Pons (tissue), 1 donor: ENCODE measurements at places on chromosomes 13 and 19.

- peak; percentile 88 for DNase-seq
Measured at GRCh38 chr19:53192771-53193534, at the start of gene ZNF665. Gene ZNF665 (minus strand): TSS chr19:53193358. CDS start chr19:53182898, 10,460 bp downstream.

- DNase-seq, result no peak
Measured at GRCh38 chr13:99005609-99006008, 27.7 kb upstream of the DOCK9 start.

DNA sequence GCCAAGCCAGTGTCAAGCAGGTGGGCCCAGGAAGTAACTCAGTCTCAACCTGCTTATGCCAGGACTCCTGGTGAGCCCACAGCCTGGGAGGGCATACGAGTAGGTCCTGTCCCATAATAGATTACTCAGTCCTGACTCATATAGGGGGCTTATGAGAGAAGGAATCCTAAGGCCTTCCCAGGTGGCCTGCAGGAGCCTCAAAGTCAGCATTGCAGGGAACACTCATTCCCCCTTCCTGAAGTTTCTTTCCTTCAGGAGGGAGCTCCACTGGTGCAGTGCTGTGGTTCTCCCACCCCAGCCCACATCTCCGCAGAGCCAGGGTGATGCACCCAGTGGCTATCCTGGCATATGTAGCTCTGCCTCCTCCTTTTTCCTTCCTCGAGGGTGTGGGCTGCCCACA is 137.3 kb downstream of the ZIC5 start:
- no peak for DNase-seq

DNA sequence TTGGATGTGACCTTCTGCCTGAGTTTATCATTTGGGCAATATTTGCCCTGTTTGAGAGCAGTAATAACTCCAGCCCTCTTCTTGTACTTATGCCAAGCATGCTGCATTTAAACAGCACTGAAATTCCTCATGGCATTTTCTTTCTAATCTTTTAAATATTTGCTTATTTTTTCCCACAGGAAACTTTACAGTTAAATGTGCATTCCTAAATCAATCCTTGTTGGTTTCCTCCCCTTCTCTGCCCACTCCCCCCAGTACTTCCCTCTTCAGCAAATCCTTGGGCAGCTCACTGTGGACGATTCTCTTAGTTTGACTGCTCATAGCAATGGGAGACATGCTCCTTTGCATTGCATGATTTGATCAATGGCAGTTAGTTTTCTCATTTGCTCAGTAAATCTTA is 68.7 kb downstream of the RAP2A start:
- no peak for DNase-seq

DNA sequence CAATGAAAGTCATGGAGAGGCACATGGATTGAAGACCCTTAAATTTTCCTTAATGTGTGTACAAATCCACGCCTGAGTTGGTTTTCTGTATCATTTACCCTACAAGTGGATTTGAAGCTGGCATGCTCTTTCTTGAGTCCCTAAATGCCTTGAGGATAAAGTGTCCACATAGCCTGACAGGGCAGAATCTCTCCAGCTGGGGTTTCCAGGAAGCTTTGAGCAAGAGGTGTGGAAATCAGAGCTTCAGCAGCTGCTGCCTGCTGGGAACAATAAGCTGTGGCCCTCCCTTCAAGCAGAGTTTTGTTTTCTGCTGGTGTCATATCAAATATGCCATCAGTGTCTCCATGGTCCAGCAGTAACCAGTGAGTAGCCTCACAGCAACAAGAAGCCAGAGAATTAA is 120.3 kb upstream of the SERTM1 start:
- no peak for DNase-seq

DNA sequence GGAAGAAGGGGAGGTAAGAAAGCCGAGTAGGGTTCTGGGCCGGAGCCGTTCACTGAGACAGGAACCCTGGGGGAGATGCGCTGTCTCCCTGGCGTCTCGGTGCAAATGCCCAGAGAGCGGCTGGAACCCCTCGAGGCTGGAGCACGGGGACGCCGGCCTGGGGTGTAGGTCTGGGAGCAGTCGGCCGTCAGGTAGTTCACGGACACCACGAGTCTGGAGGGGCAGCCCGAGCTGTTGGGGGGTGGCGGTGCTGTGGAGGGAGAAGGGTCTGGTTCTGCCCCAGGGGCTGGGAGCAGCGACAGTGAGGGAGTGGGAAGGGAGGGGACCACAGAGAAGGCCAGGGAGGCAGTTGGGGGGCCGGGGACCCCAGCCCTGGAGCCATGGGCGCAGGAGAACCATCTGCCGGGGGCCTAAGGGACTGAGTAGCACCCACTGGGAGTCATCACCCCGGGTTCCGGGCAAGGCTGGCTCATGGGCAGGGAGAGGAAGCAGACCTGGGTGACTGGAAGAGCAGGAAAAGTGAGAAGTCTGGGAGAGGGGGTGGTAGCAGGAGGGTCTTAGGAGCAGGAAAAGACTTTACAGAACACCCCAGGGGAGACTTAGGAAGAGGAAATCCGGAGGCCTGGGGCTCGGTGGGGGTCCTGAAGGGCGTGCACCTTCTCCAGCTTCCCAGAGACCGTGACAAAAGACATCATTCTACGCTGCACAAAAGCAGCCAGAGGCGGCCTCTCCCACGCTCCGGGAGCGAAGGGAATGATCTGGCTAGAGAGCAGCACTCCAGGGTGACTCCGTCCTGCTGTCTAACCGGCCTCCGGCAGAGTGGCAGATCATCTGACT is 173.1 kb upstream of the SOX1 start:
- no peak for DNase-seq

GRCh38 chr19:12970070-12970820 is 869 bp downstream of the DAND5 start:
- DNase-seq, result no peak

- no peak for DNase-seq
Measured at GRCh38 chr19:18489627-18490184, 32.2 kb downstream of the ELL start.

DNA sequence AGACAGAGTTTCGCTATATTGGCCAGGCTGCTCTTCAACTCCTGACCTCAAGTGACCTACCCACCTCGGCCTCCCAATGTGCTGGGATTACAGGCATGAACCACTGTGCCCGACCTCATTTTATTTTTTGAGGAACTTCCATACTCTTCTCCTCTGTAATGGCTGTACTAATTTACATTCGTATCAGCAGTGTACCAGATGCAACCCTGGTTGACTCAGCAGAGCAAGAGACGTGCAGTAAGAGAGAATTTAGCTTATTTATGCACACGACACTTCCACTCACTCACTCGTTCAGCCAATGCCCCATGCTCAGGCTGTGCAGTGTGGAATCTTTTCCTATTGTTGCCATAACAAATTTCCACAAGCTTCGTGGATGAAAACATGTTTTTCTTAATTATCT is 6.9 kb downstream of the KIR3DL3 start:
- no peak for DNase-seq

GRCh38 chr19:49468746-49469447 is 5.1 kb upstream of the FLT3LG start:
- DNase-seq, result no peak

GRCh38 chr13:29402166-29402636 is 193.3 kb downstream of the SLC7A1 start:
- no peak for DNase-seq

DNA sequence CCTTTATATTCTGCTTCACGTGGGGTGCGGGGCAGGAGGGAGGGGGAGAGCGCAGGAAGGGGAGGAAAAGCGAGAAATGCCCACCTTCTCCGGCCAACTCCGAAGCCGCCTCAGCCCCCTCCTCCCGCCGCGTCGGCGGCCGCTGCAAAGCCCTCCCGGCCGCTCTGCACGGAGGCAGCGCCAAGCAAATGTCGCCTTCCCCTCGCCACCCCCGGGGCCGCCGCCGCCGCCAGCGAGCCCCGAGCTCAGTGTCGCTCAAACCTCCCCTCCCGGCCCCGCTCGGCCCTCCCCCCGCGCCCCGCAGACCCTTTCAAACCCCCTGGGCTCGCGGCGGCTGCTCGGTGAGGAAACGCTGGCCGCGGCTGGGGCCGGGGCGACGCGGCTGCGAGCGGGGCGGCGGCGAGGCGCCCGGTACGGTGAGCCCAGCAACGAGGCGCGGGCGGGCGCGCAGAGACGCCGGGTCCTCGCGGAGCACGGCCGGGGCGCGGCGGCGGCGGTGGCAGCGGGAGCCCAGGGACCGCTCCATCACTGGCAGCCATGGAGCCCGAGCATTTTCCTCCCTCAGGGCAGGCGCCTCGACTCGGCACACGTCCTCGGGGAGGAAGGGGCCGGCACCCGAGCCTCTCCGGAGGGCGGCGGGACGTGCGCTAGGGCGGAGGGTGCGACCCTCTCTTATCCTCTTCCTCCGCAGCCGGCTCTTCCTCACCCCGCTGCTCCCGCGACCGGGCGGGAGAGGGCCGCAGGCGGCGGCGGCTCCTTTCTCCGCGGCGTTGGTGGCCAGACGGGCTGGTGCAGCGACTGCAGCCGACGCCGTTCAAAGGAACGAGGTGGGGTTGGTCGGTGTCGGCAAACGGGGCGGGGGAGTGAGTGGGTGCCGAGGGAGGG is 463 bp upstream of the TSC22D1 start:
- no peak for DNase-seq

GRCh38 chr13:49791711-49792549 is 552 bp downstream of the KPNA3 start:
- DNase-seq, result peak; percentile 42

- DNase-seq, result no peak
Measured at GRCh38 chr13:98399756-98400155, 177.2 kb downstream of the STK24 start.

- peak; percentile 12 for DNase-seq
Measured at GRCh38 chr13:99572921-99573320, 71.6 kb downstream of the TM9SF2 start.

DNA sequence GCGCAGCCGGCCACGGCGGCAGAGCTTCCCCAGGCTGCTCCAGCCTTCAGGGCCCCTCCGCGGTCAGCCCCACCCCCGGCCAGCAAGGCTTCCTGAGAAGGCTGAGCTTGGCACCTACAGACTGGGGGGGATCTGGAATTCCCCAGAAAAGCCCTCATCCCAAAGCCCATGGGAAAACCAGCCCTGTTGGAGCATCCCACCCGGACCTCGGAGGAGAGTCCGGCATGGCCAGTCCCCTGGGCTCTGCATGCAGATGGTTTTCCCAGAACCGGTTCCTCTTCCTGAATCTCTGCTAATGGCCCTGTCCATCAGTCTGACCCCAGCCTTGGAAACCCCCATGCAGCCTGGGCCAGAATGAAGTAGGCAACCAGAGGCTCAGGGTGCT is 10.3 kb downstream of the RASA3 start:
- no peak for DNase-seq

- DNase-seq, result no peak
Measured at GRCh38 chr19:2590630-2591399, 111.7 kb downstream of the GNG7 start.

DNA sequence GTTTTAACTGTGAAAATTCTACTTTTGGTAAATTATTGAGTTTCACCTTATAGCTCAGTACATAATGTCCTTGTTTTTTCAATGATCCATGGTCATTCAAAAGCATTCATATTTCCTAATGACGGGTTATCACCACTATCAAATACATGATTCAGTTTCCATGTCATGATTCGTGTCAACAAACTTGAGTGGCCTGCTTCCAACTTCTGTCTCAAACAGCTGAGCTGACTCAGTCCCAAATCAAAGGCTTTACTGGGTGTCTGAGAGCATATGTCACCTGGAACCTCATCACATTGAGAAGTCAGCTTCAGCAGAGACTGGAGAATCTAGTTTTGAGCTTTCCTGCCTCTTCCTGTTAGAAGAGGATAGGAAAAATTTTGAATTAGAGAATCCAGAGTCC is 40.3 kb upstream of the SGCG start:
- no peak for DNase-seq

GRCh38 chr13:73001971-73002370 is 56.8 kb upstream of the KLF5 start:
- DNase-seq, result no peak

- no peak for DNase-seq
Measured at GRCh38 chr13:102678339-102679107, 16.3 kb downstream of the METTL21C start.

DNA sequence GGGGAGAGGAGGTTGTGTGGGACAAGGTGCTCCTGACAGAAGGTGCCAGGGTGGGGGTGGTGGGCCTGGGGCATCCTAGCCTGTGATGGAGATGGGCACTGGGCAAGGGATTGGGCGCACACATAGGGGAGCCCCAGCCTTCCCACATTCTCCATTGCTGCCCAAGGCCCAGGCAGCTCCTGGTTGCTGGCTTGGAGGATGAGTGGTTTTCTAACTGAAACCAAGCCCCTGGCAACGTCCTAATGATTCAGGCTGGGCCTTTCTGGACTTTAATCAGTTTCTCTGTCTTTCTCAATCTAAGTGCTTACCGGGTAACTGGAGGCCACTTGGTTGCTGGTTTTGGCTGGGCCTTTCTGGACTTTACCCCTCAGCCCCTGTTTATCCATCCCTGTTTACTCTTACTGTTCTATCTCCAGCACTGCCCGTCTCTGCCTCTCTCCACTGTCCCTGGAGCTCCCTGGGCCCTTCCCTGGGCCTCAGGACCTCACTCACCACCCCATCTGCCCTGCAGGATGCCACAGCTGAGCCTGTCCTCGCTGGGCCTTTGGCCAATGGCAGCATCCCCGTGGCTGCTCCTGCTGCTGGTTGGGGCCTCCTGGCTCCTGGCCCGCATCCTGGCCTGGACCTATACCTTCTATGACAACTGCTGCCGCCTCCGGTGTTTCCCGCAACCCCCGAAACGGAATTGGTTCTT is 354 bp downstream of the CYP4F3 start:
- DNase-seq, result no peak

DNA sequence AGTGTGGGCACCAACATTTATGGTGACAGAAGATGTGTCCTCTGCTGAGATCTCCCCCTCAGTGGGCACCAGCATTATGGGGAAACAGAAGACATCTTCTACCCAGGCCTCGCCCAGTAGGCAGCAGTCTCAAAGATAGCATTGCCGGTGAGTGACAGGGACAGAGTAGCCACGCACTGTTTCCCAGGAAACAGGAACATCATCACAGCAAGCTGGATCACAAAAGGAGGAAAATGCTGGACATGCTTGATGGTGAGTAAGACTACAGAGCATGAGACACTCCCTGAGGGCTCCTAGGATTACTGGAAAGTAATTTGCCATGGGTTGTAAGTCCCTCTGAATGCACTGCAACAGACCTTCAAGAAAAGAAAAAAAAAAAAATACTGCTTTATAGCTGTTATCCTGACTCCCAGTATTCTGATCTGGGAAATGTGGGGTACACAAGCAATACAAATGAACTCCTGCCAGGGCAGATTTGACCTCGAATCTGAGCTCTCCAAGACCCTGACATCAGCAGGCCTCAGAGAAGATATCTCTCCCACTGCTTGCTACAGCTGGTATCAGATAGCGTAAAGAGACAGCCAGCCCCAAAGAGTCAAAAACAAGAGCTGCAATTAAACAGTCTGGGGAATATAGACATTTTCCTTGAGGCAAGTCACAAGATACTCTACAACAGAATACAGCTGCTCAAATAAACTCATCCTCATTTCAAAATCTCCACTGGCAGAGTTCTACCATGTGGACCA is 180.4 kb downstream of the RBM26 start:
- DNase-seq, result no peak
